ENCODE measurements at places on chromosomes 3 and 15.

DNA sequence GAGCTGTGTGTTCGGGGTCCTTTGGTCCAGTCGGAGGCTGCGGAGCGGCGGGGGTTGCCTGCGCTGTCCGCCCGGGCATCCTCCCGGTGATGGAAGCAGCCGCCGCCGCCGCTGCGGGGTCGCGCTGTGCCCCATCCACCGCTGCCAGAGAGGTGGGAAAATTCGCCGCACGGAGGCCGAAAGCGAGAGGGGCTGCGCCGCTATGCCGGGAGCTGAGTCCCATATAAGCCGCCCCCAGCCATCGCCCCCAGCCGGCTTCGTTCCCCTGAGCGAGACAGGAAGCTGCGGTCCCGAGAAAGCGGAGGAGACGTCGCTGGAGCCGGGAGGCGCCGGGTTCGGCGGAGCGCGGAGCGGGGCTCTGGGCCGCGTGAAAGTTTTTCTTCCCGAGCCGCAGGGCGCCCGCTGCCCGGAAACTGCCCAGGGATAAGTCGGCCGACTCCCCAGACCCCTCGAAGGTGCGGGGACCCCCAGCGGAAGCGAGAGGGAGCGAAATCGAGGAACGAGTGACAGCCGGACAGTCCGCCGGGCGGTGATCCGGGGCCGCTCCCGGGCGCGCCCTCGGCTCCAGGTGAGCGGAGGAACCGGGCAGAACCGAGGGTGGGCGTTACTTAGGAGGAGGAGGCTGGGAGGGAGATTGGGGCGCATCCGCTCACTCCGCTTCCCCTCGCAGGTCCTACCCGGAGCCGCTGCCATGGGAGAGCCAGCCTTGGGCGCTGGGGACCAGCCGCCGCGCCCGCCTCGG is 574 bp downstream of the CHST2 start:
- no peak for DNase-seq

DNA sequence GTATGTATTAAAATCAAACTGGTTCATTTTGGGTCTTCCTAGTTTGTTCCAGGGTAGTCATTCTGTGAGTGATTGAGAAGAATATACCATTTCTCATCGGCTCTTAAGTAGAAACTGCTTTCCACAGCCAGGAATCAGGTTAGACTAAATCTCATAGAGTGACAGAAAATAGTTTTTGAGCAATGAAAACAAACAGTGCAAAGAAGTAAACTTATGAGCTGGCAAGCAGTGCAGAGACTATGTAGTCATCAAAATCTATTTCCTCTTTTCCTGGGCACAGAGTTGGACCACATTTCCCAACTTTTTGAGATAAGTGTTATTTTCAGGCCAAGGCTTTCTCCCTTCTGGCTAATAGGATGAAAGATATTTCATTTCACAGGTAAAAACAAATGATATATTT is 66.5 kb downstream of the UBE3A start:
- no peak for DNase-seq

- DNase-seq: no peak
Measured at GRCh38 chr15:38562278-38562677, 2.3 kb downstream of the RASGRP1 start.

DNA sequence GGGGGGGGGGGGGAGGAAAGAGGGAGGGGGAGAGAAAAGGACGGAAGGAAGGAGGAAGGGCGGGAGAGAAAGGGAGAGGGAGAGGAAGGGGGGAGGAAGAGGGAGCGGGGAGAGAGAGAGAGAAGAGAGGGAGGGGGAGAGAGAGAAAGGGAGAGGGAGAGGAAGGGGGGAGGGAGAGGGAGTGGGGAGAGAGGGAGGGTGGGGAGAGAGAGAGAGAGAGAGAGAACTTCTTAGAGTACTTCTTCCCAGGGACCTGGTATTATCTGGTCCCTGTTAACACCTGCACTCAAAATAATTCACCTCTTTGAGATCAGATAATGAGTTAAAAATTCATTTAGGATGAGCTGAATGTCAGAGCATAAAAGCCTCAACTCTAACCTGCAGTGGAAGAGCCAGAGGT is 1.1 kb downstream of the SEC13 start:
- DNase-seq: no peak

GRCh38 chr3:72210261-72210660 is 425.3 kb upstream of the PROK2 start:
- DNase-seq: no peak

DNA sequence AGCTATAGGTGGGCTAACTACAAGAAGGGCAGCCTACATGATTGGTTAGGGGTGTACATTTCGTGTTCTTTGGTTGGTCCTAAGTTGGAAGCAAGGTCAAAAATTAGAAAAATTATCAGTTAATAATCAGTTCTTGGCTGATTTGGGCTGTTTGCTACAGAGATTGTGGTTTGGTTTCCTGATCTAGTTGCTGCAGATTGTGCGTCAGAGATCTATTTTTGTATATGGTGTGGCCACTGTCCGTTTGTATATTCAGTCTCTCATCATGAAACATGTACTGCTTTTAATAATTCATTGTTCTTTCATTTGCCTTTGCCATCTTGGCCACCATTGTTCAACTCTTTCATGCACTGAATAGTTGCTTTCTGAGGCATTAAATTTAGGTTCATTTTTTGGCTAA is 80.9 kb downstream of the LRRC3B start:
- DNase-seq: no peak

DNA sequence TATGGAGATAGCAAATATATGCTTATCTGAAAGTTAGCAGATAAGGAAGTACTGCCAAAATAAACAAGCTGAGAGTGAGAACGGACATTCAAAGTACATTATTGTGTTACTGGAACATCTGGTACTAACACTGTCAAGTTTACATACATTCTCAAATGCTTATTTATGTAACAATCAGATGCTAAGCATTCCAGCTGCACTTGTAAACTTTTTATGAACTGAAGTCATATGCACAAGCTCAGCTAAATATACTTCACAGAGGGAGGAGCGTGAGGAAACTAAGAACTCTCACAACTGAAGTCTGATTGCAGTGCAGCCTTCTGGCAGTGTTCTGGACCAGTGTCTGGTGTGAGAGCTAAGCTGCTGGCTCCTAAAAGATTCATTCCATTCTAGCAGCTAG is 223.7 kb upstream of the NANOGP8 start:
- DNase-seq: no peak

- no peak for DNase-seq
Measured at GRCh38 chr15:67826717-67827561, 1.6 kb downstream of the SKOR1 start.

GRCh38 chr3:133661454-133662277 is at the start of gene TOPBP1:
TOPBP1 (minus strand) TSS chr3:133661941; CDS start chr3:133661127, 814 bp downstream.
- peak; percentile 23 for DNase-seq

- no peak for DNase-seq
Measured at GRCh38 chr15:92930054-92930621, 30.0 kb downstream of the CHD2 start.

- DNase-seq: no peak
Measured at GRCh38 chr3:143207338-143207961, 87.9 kb downstream of the CHST2 start.

DNA sequence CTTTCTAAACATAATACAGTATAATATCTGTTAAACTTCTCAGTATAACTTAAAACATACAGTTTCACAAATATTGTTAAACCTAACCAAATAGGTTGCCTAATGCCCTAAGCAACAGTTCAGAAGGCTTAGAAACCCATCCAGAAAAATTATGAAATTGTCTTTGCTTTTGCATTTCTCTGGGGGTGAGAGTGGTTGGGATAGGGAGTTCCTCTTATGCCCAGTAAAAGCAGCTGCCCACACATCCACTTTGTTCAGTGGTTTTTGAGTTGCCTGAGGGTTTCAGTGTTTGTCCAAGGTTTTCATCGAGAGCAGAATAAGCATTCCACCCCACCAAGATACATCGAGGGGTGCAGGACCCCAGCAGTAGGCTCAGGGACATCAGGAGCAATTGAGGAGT is 179.4 kb downstream of the CDIN1 start:
- no peak for DNase-seq

DNA sequence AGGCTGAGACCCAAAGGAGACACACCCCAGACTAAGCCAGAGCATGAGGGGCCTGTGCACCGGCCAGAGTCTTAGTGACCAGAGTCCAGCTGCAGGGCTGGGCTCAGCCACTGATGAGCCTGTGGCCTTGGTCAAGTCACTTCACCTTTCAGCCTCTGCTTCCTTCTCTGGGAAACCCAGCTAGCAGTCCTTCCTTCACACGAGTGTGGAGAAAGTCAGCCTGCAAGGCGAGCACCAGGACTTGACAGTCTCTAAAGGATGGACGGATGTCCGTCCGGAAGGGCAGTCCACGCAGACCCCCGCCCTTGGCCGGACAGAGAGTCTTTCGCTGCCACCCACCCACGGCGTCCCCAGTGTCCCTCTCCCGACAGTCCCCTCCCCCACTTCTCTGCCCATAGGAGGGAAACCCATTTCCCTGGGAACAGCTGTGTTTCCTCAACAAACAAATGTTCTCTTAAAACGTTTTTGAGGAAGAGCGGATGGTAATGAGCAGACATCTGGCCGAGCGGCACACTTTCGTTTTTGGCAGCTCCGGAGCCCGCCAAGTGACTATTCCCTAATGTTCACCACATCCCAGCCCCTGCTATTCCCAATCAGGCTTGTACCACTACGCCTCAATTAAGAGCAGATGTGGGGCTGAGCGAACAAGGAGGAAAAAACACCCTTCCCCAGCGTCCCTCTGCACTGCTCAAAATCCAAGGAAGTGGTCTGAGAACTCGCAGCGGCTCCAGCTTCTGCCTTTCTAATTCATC is 129.1 kb upstream of the SMAD3 start:
- no peak for DNase-seq

GRCh38 chr3:124467980-124468902 is 262.0 kb upstream of the UMPS start:
- no peak for DNase-seq

- DNase-seq: no peak
Measured at GRCh38 chr3:110474397-110474796, 597.2 kb upstream of the NECTIN3 start.

GRCh38 chr3:72212396-72212795 is 427.4 kb upstream of the PROK2 start:
- DNase-seq: no peak

DNA sequence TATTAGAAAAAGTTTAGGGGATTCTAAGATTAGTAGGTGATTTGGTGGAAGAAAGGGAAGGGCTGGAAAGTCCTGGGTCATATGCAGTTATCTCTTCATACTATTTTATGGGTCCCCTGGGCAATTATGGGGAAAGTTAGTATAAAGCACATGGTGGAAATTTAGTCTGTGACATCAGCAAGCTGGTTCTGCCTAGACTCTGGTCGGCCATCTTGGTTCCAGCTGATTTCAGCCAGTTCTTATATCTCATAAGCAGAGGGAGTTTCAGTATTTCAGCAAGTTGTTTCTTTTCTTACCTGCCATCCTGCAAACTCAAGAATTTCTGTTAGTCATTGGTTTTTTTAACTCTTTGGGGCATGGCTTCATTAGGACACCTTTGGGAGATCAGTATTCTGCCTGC is 1.0 kb upstream of the LYZL4 start:
- DNase-seq: no peak

DNA sequence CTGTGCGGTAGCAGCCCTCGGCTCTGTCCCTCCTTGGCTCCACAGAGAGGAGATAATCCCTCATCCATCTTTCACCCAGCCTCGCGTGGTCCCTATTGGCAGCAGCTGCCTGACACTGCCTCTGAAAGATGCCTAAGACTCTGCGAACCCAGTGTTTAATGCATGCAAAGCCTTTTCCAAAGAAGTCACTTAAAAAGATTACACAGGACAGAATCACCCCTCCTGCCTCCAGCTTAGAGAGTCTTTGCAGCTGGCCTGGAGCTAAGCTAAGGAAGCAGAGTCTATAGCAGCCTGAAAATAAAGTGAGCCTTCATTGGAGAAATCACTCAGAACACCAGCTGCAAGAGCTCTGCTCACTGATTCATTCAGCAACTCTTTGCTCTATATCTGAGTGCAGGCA is 247.2 kb downstream of the SHQ1 start:
- DNase-seq: no peak

DNA sequence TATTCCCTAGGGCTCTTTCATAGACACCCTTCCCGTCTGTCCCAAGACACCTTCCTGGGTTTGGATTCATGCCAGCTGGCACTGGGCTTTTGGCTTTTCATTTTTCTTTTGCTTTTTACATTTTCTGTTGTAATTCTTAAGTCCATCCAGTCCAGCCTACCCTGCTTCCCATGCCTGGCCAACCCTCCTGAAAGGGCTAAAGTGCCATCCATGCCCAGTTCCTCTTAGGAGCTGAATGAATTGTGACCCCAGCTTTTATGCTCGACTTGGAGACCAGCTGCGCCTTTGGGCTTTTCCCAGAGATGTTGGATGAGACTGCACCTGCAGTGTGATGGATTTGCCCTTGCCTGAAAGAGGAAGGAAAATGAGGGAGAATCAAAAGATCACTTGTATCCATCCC is 25.8 kb downstream of the LRRN1 start:
- DNase-seq: no peak

DNA sequence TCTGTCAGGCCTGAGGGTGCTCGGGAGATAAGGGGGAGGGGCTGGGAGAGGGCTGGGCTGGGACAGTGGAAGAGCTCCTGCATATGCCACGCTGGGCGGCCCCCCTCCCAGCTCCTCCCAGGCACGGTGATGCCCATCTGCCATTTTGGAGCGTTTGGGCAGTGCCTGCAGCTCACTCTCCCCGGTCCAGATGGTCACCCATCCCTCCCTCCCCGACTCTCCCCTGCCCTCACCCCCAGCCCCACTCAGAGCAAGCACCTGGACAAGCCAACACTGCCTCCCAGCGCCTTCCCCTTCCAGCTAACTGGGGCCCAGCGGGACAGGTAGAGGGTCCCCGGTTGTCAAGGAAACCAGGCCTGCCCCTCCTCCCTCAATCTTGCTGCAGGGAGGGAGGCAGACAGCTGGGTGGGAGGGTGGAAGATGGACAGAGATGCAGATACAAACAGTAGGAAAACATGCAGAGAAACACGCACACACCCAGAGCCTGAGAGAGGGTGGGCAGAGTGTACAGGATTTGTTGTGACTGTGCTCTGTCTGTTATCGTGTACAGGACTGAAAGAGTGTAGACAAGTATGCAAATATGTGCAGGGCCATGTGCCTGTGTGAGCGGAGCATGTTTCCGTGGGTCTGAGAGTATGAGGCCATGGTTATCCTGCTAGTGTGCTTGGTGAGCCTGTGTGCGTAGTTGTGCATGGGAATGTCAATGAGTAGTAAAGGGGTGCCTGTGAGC is 17.5 kb upstream of the CORO2B start:
- DNase-seq: no peak

- no peak for DNase-seq
Measured at GRCh38 chr3:115549071-115549470, 74.2 kb upstream of the GAP43 start.

DNA sequence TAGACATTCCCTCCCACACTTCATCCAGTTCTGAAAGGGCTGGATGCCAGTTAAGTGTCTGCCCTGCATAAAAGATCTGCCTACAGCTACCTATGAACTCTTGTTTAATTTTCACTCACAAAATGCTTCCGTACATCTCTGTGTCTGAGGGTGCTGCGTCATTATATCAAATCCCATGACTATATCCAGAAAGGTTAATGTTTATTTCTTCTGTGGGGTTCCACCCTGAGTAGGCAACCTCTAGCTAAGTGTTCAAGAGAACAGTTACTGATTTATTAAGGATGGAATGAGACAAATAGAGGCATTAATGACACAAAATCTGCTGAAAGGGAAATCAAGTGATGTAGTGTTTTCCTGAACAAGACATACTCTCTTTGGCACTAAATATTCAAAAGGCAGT is 220.2 kb downstream of the MTHFS start:
- DNase-seq: no peak

GRCh38 chr3:36941162-36941561 is 3.7 kb downstream of the TRANK1 start:
- no peak for DNase-seq

GRCh38 chr15:71199384-71200351 is 84.4 kb downstream of the THSD4 start:
- no peak for DNase-seq

Measured in GOT3 (cell line).